ENCODE measurements at places on chromosomes 6 and 20.
A peak's percentile ranks its signal among the peaks of the same experiment; 100 is the strongest.

DNA sequence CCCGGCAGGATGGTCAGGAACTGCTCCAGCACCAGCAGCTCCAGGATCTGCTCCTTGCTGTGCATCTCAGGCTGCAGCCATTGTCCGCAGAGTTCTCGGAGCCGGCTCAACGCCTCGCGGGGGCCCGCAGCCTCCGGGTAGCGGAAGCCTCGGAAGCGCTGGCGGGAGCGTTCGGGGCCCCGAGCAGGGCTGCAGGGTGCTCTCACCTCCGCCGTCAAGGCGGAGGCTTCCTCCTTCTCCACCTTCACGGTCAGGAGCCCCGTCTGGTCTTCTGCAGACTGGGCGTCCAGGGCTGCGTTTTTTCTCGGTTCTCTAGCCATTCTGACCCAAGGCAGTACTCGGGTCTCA, 434 bp downstream of the ZKSCAN4 start:
- peak; percentile 48 for DNase-seq

GRCh38 chr20:24166123-24166381, 177.5 kb upstream of the GGTLC1 start:
- no peak for DNase-seq

DNA sequence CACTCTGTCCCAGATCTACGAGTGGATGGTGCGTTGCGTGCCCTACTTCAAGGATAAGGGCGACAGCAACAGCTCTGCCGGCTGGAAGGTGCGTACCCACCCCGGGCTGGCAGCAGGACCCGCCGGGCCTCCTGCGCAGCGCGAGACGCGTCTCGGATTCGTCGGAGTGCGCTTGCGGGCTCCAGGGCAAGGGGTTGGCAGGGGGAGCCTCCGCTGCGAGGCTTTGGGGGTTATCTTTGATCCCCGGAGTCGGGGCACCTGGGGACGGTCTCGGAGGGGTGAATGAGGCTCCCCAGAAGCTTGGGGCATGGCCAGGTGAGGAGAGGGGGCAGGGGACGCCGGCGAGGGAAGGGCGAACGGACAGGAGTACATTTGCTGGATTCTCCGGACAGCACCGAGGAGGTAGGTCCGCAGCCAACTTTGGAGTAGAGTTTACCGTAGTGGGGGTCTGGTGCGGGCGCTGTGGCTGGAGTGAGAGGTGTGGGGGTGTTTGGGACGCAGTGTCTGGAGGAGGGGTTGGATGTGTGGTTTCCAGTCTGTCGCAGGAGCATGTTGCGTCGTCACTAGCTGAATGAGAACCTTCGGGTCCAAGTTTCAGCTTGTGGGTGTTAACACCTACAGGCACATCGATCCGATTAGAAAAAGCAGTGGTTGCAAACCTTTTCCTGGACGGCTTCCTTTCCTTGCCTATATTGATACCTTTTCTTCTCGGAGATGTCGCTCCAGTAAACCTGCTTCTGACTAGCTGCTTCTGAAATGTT, 1.2 kb downstream of the FOXO3 start:
- no peak for DNase-seq

DNA sequence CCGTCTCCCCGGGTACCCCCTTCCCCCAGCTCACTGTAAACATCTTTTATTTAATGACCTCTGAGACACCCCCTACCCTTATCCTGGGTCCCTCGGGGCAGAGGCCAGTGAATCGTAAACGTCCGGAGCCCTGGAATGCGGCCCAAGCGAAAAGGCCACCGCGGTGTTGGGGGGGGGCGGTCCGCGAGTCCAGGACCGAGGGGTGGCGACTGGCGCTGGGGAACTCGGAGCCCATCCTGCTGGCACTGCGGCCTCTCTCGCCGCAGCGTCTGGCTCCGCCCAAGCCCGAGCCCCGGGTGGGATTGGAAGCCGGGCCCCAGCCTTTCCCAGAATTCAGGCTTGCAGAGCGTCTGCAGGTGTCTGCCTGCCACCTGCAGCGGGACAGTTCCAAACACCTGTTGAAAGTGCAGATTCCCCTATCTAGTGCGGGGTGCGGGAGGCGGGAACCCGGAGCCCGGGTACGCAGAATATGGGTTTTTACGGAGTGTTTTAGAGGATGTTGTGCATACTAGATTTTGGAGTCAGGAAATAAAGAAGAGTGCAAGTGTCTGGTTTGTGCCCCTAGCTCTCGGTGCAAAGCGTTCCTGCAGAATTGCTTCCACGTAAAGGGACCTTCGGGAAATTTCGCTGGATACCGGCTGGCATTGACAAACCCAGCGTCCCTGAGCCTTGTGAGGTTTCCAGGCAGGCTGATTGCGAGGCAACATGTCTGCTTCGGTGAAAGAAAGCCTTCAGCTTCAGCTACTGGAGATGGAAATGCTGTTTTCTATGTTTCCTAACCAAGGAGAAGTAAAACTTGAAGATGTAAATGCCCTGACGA, 800 bp downstream of the RWDD2A start:
- DNase-seq: peak; percentile 45

GRCh38 chr6:23828861-23829260, 297.2 kb upstream of the NRSN1 start:
- DNase-seq: no peak

DNA sequence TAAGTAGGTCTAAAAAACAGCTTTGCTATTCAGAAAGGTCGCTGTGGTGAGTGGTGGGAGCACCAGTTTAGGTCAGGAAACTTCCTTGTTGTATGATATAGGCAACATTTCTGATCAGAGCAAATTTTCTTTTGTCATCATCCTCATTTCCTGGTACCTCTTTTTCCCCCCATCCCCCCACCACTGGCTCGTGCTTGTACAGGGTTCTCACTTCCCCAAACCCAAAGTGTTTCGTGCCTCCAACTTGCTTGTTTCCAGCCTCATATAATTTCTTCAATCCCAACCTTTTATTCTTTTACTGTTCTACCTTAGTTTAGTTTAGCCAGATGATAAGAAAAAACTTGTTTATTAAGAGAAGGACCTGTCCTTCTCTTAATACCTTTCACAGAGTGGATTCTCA, 209.4 kb upstream of the JAG1 start:
- DNase-seq: no peak

GRCh38 chr20:6636209-6637159, 131.0 kb upstream of the BMP2 start:
- no peak for DNase-seq

DNA sequence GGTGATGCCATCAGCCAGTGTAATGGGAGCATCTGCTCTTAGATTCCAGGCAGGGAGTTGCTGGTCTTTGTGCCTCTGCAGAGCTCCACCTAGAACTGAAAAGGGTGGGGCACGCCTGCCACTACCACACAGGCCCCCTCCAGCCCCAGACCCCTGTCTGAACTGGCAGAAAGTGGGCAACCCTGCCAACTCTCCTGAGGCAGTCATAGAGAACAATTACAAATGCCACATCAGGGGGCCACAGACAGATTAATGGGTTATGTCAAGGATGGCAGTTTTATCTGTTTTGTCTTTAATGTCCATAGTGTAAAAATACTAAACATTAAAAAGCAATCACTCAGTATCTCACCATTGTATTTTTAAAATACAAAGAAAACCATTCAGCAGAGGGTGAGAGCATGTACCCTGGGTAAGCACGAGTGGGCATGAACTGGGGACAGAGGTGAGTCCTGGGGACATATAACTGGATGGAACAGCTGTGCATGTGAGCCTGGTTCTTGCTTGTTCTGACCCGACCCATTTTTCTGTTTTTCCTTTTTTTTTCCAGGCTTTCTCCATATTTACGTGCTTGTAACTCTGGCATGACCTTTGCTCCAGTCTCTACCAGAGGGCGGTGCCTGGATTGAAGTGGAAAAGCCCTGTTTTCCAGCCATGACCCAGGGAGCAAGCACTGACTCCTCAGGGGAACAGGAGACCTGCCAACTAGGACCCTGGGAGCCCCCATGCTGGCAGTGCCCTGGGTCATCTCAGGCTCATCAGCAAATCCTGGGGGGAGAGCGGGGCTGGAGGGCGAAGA, 8.2 kb downstream of the TRAF3IP2 start:
- no peak for DNase-seq

DNA sequence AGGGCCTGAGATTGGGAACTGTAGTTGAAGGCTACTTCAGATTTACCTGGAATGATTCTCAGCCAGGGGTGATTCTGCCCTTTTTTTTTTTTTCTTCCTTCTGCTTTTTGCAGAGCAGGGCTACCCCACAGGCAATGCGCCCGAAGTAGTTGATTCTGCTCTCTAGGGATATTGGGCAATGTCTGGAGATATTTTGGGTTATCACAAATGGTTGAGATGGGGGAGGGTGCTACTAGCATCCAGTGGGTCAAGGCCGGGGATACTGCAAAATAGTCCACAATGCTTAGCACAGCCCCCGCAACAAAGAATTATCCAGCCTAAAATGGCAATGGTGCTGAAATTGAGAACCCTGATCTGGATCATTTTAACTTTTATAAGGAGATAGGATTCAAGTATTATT, 71.2 kb upstream of the ZMYND8 start:
- DNase-seq: no peak

- no peak for DNase-seq
Measured at GRCh38 chr20:33418033-33418432, 16.7 kb upstream of the CDK5RAP1 start.

GRCh38 chr6:111799576-111800258, 73.5 kb downstream of the FYN start:
- no peak for DNase-seq

DNA sequence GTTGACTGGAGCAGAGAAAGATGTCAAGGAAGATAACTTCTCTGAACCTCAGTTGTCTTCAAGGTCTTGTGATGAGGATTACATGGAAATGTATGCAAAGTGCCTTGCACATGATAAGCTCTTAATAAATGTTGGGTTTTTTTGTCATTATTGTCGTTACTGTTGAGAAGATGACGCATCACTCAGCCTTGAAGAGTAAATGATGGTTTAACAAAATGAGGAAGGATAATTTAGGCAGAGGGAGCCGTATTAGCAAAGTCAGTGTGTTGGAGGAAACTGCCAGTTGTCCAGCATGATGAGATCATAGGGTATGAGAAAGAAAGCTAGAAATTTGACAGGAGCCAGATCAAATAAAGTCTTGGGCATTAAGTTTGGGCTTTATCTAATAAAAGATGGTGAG, 8.8 kb upstream of the SUPT3H start:
- no peak for DNase-seq

DNA sequence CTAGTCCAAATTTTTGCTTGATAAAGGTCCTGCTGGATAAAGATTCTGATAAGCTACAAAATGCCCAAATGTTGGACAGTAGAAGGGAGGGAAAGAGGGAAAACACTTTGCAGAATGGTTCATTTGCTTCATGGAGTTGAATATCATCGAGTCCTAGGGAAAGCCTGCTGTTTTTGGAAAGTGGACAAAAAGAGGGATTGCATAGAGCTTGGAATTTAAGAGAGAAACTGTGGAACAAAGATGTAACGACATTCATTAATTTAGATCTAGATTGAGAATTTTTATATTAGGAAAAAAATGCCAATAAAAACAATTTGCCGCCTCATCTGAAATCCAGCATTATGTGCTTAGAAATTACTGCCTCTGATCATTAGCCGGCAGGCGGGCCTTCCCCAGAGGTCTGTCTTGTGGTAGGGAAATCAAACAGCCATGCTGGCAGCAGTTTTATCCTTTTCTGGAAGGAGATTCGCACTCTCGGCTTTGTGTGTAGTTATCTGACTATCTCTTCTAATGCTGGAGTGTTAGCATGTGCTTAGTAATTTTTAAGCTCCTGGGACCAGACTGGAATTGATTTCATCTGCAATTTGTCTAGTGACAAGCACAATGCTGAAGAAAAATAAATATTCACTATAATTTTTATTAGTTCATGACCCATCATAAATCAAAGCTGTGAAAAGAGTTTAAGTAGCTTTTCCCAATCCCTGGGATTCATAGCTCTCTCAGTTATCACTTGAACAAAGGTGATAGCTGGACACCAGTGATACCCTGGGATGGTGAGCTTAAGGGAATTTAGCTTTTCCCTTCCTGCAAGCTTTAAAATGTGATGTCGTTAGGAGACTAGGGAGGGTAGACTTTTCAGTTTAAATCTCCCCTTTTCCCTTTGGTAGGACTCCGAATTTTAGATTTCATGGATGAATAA, 329.5 kb downstream of the PRL start:
- DNase-seq: no peak

DNA sequence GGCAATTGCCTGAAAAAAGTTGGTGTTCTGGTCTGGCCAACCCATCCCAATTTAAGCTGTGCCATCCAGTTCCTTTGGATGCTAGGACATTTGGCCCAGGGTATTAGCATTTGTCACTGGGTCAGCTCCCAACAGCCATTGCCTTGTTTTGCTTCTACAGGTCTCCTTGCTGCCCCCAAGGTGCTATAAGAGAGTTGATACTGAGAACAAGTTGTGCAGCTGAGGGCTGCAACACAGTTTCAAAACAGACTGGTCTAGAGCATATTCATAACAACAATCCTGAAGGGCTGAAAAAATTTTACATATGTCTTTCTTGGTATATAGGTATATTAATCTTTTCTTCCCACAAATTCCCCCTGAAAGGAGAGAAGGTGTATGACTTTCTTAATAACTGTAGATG, 61.0 kb downstream of the LYRM4 start:
- peak; percentile 27 for DNase-seq

- no peak for DNase-seq
Measured at GRCh38 chr20:34557936-34558319, 590 bp upstream of the MAP1LC3A start.

DNA sequence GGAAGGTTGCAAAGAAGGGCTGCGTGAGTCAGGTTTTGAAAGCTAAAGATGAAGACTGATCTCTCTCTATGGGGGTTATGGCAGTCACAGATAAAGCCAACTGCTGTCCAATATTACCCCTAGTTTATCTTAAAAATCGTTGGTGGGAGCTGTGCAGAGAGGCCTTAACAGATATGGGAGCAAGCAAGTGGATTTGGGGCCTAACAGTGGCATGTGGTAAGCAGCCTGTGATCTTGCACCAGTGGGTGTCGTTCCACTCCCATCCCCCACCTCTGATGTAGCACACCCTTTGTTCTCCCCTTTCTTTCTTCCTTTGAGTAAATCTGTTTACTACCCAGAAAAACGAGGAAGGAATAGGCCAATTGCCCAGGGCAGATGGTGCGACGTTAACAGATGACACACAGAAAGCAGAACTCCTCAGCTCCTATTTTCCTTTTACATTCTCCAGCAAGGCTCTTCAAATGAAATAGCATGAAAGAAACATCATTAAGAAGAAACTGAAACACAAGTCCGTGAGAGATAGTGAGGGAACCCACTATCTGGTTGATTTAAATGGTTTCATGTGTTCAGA, 274.1 kb upstream of the CITED2 start:
- DNase-seq: no peak

- no peak for DNase-seq
Measured at GRCh38 chr20:16283307-16283706, 289.9 kb downstream of the KIF16B start.

GRCh38 chr6:1028723-1029122, 283.2 kb upstream of the FOXQ1 start:
- no peak for DNase-seq

Data from stimulated activated CD8-positive, alpha-beta memory T cell treated with anti-CD3 and anti-CD28 coated beads, Interleukin-4, amount 100 ng/mL, for 48 hours (primary cell).